ENCODE measurements at places on chromosomes 2 and 18.

- no peak for DNase-seq
Measured at GRCh38 chr2:207594264-207594663, 30.9 kb downstream of the METTL21A start.

DNA sequence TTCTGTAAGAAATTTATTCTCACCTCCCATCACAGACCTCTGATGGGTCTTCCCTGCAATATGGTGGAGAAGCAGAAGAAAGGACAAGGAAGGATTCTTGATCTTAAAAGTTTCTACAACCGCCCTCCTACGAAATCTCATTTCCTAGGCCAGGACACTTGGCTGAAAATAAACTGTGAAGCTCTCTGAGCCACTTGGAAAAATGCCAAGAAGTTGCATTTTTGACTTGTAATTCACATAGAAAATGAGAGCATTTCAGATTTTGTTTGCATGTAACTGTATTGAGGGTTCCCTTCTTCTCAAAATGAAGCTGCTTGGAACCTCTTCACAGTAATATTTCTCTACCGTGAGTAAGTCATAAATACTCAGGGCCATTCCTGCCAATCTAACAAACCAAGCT, 458.3 kb upstream of the SLC14A2 start:
- DNase-seq = no peak

DNA sequence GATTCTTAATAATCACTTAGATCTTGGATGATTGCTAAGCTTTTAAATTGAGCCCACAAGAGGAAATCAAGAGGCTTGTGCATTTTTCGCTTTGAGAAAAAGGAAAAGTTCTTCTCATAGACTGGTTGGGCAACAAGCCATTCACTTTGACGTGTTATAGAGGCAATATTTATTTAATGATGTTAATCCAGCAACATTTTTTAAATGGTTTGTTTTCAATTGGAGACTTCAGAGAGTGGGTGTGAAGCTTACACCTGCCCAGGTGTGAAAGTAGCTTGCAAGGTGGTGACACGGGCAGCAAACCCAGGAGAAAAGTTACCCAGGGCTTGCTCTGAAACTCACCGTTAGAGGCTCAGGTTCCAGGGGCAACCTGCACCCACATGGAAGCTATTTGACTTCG, 858.9 kb downstream of the GALR1 start:
- no peak for DNase-seq

DNA sequence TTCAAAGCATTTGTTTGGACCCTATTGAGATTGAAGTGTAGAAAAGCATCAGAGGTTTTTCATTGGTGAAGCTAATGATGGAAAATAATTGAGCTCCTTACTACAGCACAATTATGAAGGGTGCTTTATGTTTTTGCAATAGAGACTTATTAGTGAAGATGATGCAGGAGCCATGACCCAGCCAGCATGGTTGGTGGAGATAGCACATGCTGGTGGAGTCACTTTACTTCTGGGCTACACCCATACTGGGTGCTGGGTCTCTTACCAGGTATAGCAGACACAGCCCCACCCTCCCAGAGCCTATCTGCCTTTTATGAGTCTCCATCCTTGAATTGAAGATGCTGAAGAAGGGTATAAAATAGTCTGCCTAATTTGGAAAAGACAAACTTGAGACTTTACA, 3.6 kb downstream of the ACP1 start:
- DNase-seq = no peak

DNA sequence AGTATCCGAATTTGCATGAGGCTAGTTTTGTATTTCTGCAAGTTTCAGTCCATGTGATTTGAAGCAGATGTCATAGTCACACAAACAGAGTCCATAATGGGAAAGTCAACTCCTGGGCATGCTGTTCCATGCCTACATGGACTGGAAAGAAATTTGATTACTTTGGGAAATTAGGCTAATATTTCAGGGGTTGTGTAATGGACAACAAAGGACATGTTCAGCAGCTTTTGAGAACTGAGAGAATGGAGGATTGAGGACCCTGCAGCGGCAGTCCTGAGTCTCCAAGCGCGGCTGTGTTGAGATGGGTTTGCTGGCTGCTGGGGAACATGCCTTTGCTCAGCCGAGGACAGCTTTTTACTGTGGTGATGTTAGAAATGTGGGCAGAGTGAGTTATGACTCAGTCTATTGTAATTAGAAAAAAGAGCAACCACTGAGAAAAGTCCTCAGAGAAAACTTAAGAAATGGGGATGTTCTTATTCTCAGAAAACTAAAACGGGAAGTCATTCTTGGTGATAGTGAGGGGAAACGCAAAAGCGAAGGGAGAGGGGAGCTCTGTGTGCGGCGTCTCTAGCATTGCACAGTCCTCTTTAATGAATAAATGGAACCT, 149.2 kb downstream of the FAM210A start:
- no peak for DNase-seq

GRCh38 chr18:8140841-8141501, 468.3 kb upstream of the RAB12 start:
- no peak for DNase-seq

GRCh38 chr2:217162533-217162932, 302.7 kb upstream of the TNP1 start:
- DNase-seq = peak; percentile 82

- DNase-seq = no peak
Measured at GRCh38 chr2:88855620-88856408, 164.3 kb downstream of the RPIA start.

DNA sequence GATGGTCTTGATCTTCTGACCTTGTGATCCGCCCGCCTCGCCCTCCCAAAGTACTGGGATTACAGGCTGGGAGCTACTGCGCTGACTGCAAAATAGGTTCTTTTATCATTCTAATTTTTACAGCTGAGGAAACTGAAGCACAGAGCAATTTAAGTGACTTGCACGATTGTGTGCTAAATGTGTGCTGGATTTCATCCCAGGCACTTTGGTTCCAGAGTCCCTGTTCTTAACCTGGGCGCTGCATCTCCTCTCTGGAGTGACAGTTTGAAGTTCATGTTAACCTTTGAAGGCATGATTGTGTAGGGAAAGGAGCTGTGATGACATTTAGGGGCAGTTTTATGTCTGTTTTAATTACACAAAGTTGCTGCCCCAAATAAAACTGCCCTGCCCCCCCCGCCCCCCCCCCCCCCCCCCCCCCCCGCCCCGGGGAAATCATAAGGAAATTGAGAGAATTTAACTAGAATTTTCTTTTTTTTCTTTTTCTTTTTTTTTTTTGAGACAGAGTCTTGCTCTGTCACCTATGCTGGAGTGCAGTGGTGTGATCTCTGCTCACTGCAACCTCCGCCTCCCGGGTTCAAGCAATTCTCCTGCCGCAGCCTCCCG, 5.6 kb downstream of the ACSL3 start:
- DNase-seq = no peak

GRCh38 chr2:50975546-50975945, 56.4 kb downstream of the NRXN1 start:
- DNase-seq = no peak

DNA sequence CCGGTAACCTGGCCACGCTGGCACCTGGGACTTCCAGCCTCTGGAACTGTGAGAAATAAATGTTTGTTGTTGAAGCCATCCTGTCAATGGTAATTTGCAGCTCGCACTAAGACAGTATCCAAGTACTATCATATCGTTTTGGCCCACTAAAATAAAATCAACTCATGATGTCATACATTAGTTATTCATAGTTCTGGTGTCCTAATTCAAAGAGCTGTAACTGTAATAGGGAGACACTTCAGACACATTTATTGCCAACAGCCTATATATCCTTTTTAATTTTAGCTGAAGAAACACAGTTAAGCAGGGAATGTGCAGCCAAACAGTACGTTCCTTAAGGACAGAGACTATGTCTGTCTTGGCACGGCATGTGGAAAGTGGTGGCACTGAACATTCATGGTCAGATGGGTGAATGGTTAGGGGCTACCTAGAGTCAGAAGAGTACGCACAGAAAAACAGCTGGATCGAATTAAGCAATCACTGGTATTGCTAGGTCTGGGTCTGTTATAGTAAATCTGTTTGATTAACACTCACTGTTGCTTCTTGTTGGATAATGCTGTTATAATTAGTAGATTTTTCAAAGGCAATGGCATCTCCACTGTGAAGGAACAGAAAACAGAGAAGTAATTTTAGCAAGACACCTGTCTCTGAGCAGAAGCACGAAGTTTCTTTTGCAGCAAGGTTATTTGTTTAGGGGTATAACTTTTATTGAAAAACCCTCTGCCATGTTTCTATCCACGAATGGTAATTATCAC, 41.3 kb upstream of the CREG2 start:
- DNase-seq = no peak

DNA sequence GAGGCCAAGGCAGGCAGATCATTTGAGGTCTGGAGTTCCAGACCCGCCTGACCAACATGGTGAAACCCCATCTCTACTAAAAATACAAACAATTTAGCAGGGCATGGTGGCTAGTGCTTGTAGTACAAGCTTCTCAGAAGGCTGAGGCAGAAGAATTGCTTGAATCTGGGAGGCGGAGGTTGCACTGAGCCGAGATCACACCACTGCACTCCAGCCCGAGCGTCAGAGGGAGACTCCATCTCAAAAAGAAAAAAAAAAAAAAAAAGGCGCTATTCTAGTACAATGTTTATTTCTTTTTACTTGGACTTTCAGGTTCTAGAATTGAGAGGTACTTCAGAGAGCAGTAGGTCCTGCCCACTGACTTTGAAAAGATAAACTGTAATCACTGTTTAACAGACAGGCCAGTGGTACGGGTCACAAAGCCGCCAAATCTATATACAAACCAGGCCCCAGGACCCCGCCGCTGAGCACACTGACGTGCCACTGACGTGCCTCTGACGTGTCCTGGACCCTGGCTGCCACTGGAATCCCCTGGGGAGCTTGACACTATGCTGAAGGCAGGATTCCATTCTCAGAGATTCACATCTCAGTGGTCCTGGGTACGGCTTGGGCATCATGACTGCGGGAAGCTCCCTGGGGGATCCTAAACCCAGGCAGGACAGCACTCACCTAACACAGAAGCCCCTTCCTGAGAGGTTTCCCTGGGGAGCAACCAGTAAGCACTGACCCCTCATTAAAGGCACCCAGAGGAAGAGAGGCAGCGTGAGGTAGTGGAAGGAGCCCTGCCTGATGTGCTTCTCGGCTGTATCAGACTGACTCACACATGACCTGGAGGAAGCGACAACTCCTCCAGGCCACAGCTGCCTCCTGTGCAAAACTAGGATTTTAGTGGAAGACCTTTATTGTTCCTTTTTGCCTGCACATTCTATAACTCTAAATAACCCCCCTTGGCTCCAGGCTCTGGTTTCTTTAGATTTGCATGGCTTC, 197.8 kb upstream of the MEIS1 start:
- no peak for DNase-seq

DNA sequence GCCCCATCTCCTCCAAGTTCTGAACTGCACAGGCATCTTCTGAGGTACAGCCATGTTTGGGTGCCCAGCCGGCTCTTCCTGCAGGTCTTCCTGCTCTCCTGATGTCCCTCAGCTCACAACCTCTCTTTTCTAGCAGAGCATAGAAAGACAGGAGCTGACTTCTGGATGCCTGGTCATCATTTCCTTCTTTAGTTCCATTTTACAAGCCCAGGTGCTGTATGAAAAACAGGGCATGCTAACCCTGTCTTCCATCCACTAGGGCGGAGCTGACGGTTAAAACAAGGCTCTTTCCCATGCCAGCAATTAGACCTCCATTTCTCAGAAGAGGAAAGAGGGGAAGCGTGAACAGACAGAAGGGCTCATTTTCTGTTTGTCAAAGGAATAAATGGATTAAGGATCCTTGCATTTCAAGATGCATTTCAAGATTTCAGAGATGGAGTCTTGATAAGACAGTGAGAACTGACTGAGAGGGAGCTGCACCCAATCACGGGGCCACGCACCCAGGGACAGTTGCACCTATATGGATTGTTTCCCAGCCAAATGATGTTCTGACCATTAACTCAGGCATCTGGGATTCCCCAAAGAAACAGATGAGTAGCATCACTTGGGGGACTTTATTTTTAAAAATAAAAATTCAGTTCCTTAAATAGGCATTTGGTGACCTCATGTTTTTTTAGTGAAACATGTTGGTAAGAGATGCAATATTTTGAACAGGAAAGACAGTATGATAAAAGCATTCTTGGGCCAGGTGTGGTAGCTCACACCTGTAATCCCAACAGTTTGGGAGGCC, 45.8 kb upstream of the EML6 start:
- no peak for DNase-seq

- DNase-seq = no peak
Measured at GRCh38 chr2:172896661-172897081, 161.0 kb downstream of the RAPGEF4 start.

GRCh38 chr2:64646007-64646880, 7.5 kb downstream of the SERTAD2 start:
- DNase-seq = peak; percentile 52

- no peak for DNase-seq
Measured at GRCh38 chr2:215917953-215918620, 95.3 kb downstream of the MREG start.

DNA sequence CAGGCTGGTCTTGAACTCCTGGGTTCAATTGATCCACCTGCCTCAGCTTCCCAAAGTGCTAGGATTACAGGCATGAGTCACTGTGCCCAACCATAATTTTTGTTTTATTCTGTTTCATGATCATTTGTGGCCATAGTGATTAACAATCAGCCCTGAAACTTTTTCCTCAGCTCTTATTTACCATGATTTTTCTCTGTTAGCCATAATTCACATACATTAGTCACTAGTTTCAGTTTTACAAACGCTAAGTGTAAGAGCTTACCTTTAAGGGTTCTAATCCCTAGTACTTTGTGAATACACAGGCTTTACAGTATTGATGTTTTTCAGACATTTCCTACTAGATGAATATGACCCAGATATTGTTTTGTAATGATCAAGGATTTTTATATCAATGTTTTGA, 216.1 kb downstream of the DPP4 start:
- DNase-seq = no peak

DNA sequence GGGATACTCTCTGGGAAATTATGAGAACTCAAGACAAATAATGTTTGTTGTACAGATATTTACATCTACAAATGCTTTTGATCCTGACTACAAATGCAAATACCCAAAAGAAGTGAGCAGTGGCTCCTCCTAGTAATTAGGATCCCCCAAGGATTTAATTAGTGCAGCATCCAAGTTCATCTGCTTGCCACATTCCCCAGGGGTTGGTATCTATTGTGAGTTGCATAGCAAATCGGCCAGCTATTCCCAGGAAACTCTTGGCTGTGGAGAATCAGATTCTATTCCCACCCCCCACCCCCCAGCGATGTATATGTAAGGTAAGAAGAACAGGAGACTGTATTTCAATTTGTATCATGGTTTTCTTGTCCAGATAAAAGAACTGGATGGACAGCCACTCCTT, 725.1 kb upstream of the CDH7 start:
- no peak for DNase-seq

DNA sequence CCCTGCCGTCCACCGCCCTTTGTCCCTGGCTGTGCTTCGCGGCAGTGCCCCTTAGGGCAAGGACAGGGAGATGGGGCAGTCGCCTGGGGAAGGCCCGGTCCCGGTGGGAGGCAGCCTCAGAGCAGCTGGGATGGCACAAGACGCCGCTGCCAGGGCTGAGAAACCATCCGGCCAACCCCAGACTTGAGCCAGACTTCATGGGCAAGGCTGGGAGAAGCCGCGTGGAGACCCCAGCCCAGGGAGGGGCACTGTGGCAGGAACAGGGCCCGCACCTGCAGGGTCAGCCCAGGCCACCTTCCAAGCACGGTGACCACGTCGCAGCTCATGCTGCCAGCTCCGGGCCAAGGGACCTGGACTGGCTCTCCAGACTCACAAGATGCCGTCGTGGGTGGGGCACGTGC, 84.0 kb downstream of the NFATC1 start:
- DNase-seq = no peak
